ENCODE measurements at places on chromosomes 5 and 9. TPM values are rescaled to one million over a fixed set of nuclear protein-coding genes. Genes with fewer than 3 reads are reported as not detected.

Gene ZNF483
- total RNA-seq: 0.44 TPM

Gene PTGDS
- total RNA-seq: 4.2 TPM

Gene ARL14EPL
- total RNA-seq: not detected

Gene SLC6A7
- total RNA-seq: under 0.01 TPM

Gene TIMD4
- not detected for total RNA-seq

Gene SPINK13
- not detected for total RNA-seq

Gene CHSY3
- total RNA-seq: 15.6 TPM

Gene DPP7
- total RNA-seq: 58.1 TPM

Gene TPM2
- total RNA-seq: 1,162 TPM

Gene AK8
- 0.14 TPM for total RNA-seq

Gene HEMGN
- not detected for total RNA-seq

Gene ADAM19
- 479 TPM for total RNA-seq

Gene COL15A1
- total RNA-seq: 5.4 TPM

Gene MSX2
- total RNA-seq: 7.0 TPM

Gene UGCG
- total RNA-seq: 149 TPM

Gene C1QTNF2
- total RNA-seq: not detected

Gene TAF11L5
- not detected for total RNA-seq

Gene CAVIN4
- total RNA-seq: 3.7 TPM

Gene FBXO38
- 72.9 TPM for total RNA-seq

Gene FABP6
- total RNA-seq: not detected

Gene SAPCD2
- 0.22 TPM for total RNA-seq

Gene BRINP1
- not detected for total RNA-seq

Gene ADGRD2
- not detected for total RNA-seq

Gene PALM2AKAP2
- 66.4 TPM for total RNA-seq

Gene PPP1R2B
- under 0.01 TPM for total RNA-seq

Gene TRIP13
- total RNA-seq: 1.5 TPM

Gene TRUB2
- total RNA-seq: 28.3 TPM

Gene TXNDC8
- not detected for total RNA-seq

Gene CAMK4
- total RNA-seq: 4.2 TPM

Gene SLC45A2
- not detected for total RNA-seq

All from placental pericyte (primary cell).